ENCODE measurements at places on chromosomes 4 and X.

DNA sequence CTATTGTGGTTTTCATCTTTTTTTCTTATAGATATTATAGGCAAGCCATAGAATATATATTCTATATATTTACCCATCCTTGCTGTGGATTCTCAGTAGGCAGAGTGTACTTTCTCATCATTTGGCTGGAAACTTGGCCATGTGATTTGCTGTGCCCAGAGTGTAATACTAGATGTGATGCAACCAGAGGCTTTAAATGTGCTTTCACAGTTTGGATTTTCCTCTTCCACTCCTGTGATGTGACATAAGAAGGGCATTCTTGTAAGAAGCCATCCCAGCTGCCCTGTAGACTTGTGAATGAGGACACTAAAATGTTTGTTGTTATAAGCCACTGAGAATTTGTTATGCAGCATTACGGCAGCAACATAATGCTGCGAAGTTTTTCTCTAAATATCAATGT is 10.4 kb upstream of the HPGDS start:
- no peak for DNase-seq

GRCh38 chrX:3143043-3143799 is 102.0 kb downstream of the ARSF start:
- DNase-seq, result no peak

- no peak for DNase-seq
Observed at GRCh38 chrX:1111601-1112300, 100.7 kb downstream of the CRLF2 start.

DNA sequence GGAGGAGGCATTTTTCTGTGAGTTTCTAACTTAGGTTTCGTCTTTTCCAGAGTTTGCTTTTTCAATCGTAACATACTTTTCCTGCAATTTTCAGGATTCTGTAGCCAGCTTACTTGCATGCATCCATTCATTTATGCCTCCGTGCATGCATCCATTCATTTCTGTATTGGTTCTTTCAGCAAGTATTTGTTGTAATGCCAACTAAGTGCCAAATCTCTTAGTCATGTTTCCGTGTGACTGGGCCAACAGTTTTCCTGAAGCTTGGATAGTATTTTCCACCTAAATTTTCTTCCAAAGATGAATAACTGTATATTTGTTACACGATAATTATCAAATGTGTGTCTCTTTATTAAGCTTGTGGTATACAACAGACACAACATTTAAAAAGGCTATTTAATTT is 41.5 kb downstream of the CBLL2 start:
- DNase-seq, result no peak

GRCh38 chrX:124274438-124275181 is 57.9 kb upstream of the TEX13D start:
- DNase-seq, result no peak

GRCh38 chr4:186775902-186776301 is 52.2 kb upstream of the FAT1 start:
- DNase-seq, result no peak

- no peak for DNase-seq
Observed at GRCh38 chr4:53598483-53598882, 7.2 kb upstream of the LNX1 start.

GRCh38 chrX:130167040-130167439 is 1.4 kb upstream of the AIFM1 start:
- no peak for DNase-seq

GRCh38 chrX:129145840-129146272 is 377.4 kb downstream of the SMARCA1 start:
- no peak for DNase-seq

DNA sequence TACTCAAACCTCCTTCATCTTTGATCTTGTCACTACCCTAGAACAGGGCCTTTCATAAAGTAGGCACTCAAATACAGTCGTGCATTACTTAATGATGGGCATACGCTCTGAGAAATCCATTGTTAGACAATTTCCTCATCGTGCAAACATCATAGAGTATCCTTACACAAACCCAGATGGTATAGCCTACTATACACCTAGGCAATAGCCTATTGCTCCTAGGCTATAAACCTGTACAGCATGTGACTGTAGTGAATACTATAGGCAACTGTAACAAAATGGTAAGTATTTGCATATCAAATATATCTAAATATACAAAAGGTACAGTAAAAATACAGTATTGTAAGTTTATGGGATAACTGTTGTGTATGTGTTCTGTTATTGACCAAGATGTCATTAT is 31.9 kb downstream of the CLDN2 start:
- DNase-seq, result no peak
